Left renal cortex interstitium (tissue), 4 donors: ENCODE measurements at places on chromosomes 7 and 10. TPM values are rescaled to one million over a fixed set of nuclear protein-coding genes. Genes with fewer than 3 reads are reported as not detected.

GRCh38 chr7:73606801-73607691 lies 17.3 kb downstream of the MLXIPL start:
- DNase-seq = no peak

- peak; percentile 85 for DNase-seq
Measured at GRCh38 chr10:53314876-53315275, 542.3 kb upstream of the MBL2 start.

DNA sequence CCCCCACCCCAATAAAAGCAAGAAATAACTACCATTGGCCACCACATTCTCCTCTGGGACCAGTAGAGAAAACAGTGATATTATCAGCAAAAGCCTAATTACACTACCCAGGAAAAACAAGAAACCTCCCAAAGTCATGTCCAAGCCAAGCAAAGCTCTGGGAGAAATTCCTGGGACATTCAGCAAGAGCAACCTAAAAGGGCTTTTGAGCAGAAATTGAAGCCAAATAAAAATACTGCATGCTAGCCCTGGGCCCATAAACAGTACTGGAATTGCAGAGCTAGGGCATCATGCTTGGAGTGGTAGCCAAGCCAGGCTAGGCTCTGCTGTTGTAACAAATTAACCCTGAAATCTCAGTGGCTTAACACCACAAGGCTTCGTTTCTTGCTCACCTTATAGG lies 347.9 kb downstream of the LRMDA start:
- no peak for DNase-seq

GRCh38 chr10:36067748-36068147 lies 425.7 kb upstream of the FZD8 start:
- no peak for DNase-seq

DNA sequence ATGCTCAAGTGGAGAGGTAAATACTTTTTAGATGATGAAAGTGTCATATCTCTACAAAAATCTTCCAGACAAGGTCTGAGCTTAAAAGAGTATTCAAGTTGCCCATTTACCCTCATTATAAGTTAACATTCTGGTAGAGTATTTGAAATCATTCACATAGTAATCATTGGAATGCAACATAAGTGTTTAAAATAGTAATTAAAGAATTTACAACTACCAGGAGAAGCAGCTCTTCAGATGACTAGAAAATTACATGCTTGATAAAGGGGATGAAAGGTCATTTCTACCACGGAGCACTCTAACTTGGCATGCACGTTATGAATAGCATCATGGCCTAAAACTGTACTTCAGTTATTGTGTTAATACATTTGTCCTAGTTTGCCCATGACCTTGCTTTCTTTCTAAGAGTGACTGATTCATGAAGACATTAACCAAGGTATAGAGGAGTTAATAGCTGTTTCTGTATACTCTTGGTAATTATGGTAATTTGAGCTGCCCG lies 120.0 kb downstream of the SEMA3E start:
- no peak for DNase-seq

DNA sequence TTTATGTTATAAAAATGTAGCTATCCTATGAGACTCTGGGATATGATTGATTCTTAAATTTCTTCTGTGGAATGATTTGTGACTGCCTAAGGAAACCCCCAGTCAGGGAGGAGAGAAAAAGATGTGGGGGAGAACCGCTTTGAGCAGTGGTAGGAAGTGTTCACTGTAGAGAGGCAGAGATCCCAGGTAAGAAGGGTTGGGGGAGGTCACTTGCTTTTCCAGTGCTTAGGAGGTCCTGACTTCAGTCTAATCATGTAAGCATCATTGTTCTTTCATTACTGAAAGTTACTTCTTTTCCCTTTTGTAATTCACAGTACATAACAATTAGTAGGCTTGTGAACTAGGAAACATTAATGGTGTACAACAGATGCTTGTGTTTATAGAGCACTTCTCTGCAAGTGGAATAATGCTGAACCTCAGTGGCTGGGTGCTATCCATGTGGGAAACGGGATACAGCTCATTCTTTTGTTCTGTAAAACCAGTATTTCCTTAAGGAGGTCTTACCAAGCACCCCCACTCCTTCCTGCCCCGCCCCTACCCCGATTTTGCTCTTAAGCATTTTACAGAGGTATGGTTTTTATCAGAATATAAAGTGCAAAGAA lies 165.4 kb downstream of the ST7 start:
- DNase-seq = no peak

DNA sequence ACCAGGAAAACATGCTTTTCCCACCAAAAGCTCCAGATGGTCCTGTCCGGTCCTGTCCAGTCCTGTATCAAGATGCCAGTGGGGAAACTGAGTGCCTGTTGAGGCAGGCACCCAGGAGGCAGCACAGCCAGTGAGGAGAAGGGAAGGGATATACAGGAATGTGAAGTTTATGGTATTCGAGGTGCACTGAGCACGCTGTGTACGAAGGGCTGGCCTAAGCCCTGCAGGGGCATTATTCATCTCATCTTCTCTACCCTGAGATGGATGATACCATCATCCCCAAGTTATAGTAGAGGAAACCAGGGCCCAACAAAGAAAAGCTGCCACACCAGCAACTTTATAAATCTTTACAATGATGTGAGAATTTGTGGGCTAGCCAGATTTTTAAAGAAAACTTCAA lies 23.4 kb upstream of the FXYD4 start:
- DNase-seq = no peak

GRCh38 chr10:58158806-58159205 lies 108.9 kb downstream of the IPMK start:
- no peak for DNase-seq

DNA sequence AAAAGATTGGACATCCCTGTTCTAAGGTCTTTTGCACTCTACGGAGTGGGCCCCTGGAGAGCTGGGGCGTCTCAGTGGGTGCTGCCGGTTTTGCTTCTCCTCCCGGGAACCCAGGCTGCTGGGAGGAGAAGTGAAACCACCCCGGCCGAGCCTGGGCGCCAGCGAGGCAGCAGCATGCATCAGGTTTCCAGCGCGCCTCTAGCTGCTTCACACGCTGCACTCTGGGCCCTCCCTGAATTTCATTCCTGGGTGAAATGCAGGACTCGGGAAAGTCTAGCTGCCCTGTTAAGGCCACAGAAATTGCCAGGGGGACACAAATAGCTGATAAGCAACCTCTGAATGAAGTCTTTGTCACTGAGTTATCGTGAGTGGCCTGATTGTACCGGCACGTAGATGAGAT lies 127.4 kb downstream of the TRRAP start:
- DNase-seq = no peak

DNA sequence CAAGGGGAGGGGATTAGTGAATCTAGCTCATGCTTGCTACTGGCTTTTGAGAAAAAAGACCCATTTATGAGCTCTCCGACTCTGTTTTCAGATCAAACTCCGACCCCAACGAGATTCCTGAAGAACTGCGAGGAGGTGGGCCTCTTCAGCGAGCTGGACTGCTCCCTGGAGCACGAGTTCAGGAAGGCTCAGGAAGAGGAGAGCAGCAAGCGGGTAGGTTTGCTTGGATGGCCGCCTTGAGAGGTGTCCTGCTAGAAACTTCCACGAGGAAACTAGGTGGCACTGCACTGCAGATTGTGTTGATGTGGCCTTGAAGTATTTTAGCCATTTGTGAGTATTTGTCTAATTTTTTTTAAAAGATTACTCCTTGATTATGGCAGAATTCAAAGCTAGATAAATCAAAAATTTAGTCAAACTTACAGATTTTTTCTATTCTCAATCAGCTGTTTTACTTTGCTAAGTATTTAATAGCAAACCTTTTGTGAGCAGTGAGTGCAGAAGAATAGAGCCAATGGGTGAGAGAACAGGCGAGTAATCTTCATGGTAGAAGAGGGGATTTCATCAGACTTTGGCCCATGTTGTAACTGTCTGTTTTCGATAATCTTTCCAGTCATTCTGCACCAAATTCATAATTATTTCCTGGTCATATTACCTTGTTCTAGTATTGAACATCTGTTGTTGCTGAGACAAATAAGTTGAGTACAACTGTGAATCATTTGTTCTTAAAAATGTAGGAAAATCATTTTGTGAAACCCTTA lies 95.4 kb downstream of the CREB5 start:
- no peak for DNase-seq

- DNase-seq = no peak
Measured at GRCh38 chr10:97724341-97724941, 10.9 kb downstream of the MARVELD1 start.

- no peak for DNase-seq
Measured at GRCh38 chr7:109206196-109206595, 636.5 kb downstream of the DNAJB9 start.

DNA sequence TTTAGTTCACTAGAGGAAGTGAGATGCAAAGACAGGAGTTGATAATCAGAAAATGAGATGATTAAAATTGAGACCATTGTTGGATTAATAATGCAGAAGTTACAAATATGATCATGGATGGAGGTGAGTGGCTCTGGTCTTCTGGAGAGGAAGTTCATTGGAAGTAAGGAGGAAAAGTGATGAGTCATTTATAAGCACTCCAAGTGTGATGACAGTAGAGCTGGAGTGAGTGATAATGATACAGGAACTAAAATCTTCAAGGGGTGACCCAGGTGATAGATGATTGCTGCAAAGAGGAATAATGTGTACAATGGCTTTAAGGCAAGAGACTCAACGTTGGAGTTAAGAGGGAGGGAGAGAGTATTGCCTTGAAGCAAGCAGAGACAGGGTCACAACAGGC lies 20.7 kb downstream of the ZNF32 start:
- DNase-seq = no peak

DNA sequence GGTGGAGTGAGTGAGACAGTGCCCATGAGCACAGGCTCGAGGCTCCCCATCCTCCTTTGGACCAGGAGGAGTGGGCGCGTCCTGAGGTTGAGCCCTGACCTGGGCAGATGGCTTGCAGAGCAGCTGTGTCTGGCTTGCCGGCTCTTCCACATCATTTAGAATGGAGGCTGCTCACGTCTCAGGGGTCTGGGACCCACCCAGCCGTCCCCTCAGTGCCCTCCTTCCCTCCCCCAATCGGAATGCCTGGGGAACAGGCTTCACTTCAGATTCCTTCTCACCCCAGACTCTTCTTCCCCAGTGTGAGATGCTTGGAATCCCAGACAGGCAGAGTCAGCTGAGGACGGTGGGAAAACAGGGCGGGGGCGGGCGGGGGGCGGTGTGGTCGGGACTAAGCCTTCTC lies 968.6 kb upstream of the ZNF722 start:
- no peak for DNase-seq

GRCh38 chr7:140217750-140218501 lies 41.1 kb upstream of the KDM7A start:
- no peak for DNase-seq

DNA sequence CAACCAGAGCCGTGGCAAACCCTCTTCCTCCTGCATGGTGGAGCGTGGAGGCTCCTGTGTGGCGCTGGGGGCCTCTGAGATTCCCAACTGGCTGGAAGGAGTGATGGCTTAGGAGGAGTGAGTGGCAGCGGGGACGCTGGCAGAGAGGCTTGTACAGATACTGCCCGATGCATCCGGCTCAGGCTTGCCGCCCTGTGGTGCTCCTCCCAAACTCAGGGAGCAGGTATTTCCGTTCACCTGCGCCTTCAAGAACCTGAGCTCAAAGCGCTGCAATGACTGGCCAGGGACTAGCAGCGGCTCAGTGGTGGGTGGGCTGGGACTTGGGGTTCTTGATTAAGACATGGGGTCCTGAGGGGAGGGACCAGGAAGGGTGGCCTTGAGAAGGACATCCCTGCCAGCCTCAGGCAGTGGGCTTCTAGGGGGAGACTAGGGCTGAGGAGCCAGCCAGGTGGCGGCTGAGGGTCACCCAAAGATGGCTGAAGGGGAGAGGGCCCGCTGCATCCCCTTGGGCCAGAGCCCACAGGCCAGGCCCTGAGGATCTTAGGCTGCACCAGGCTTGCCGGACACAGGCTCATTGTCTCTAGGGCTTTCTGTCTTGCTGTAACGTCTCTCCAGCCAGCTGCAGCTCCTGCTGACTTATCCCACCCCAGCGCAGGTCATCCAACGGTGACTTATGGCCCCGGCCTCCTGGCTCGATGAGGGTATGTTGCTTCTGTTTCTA lies 3.2 kb downstream of the ZNF775 start:
- DNase-seq = no peak

DNA sequence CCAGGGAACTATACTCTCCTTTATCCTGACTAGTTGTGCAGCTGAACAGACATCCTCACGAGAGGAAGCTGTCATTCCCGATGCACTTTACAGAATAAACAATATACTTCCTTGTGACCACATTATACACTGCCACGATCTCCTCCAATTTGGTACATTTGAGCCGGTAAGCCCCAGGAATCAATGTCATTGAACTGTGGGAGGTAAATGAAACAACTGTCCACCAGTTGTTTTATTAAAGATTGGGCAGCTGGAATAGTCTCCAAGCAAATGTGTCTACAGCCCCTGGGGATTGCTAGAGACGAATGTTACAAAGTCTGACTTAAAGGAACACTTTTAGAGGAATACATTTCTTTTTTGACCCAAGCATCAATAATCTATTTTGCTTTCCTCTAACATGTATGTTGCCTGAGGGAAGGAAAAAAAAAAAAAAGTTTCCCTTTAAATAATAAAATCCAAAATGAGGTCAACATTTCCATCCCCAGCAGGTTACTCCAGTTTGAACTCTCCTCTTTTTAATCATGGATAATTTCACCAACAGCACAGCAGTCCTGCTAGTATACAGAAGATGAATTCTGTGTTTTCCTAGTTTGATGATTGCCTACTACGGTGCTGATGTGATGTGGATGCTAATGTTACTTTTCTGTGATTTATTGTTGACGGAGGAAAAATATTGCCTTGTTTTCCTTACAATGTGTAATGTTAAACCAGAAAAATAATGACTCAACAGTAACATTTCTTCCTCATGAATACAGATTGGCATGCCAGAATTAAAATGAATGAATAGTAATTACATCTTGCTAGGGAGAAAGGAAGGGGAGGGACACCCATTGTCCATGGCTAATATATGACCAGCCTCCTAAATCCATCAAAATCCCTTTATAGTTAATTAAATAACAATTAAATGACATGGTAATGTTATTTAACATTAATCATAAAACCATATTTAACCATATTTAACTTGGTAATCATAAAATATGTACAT lies 360.9 kb downstream of the NEBL start:
- no peak for DNase-seq

The HDAC9 gene
- 9.3 TPM for polyA plus RNA-seq

The TMEM209 gene
- polyA plus RNA-seq = 26.7 TPM

The GIMAP4 gene
- 22.6 TPM for polyA plus RNA-seq

The DKK1 gene
- 28.3 TPM for polyA plus RNA-seq

The OR9A2 gene
- polyA plus RNA-seq = not detected

The CPXM2 gene
- polyA plus RNA-seq = 4.7 TPM

The CNOT4 gene
- polyA plus RNA-seq = 35.7 TPM

The NSMCE4A gene
- polyA plus RNA-seq = 67.9 TPM

The ASAH2 gene
- 3.1 TPM for polyA plus RNA-seq

The NKX1-2 gene
- polyA plus RNA-seq = 0.06 TPM

The CELF2 gene
- polyA plus RNA-seq = 11.3 TPM

The AVL9 gene
- polyA plus RNA-seq = 23.0 TPM

The ANKRD61 gene
- polyA plus RNA-seq = 0.65 TPM

The SEMA3A gene
- polyA plus RNA-seq = 15.9 TPM

The CYTH3 gene
- polyA plus RNA-seq = 40.7 TPM
